Activated CD8-positive, alpha-beta T cell treated with anti-CD3 and anti-CD28 coated beads, Interleukin-2, amount 10 ng/mL, durations not matched to agents 7 days and 5 days (primary cell): ENCODE measurements at places on chromosomes 7 and 10.

GRCh38 chr10:91709394-91709798, 76.5 kb upstream of the PPP1R3C start:
- no peak for DNase-seq

- no peak for DNase-seq
Measured at GRCh38 chr10:96268341-96268909, 2.9 kb downstream of the BLNK start.

DNA sequence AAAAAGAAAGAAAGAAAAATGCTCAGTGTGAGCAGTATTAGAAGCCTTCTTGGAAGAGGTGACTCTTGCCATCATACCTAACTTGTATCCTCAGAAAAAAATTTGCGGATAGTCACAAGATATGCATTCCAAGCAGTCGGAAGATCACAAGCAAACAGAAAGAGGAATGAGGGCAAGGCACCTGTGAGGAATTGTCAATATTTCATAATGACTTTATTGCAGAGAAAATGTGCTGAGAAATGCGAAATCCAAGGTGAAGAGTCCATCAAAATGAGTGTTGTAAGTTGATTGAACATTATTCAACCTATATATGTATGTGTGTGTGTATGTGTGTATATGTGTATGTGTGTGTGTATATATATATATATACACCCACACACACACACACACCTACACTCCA, 1624.7 kb upstream of the LRRTM3 start:
- DNase-seq: no peak

GRCh38 chr7:2175091-2175490, 57.7 kb downstream of the MAD1L1 start:
- DNase-seq: no peak

DNA sequence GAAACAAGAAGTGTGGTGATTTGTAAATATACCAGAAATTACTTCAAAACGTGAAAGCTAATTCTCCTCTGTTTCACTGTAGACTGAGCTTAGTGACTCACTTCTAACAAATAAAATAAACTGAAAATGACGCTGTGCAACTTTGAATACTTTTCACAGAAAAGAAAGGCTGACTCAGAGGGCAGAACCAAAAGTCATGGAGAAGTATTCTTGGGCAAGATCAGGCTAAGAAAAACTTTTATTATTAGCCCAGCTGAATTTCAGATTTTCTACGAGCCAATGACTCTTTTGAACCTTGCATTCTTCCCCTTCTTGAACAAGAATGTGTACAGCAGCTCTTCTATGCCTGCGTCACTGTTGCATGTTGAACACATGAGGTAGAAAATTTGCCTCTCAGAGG, 527.3 kb upstream of the GHITM start:
- DNase-seq: no peak

DNA sequence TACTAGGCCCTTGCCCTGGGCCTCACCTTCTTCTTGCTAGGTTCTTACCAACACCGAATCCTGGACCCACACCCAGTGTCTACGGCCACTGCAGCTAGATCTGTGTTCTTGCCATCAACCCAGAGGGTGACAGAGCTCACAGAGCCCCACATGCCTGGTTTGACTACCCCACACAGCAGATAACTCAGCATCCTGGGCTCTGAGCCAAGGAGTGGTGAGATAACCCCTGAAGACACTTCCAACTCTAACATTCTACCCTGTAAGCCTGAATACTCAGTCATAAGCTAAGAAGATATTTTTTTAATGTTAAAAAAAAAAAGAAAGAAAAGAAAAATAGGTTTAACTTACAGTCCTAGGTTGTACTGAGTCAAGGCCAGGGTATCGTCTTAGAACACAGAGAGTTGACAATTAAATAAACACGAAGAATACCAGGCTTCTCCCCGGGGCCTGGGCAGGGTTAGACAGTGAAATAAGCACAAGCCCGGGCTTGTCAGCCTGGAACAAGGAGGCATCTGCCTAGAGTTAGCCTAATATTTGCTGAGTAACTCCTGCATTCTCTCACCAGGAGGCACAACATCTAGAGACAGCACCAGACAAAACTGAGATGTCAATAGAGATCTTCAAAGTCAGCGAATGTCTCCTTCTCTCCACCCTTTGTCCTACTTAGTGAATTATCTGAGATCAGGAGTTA, 556.5 kb upstream of the LRRN3 start:
- DNase-seq: no peak

GRCh38 chr10:77625379-77625778, 12.2 kb downstream of the KCNMA1 start:
- no peak for DNase-seq

GRCh38 chr10:8998751-8999150, 944.3 kb downstream of the GATA3 start:
- DNase-seq: no peak

- no peak for DNase-seq
Measured at GRCh38 chr10:61257136-61257535, 196.0 kb downstream of the TMEM26 start.

DNA sequence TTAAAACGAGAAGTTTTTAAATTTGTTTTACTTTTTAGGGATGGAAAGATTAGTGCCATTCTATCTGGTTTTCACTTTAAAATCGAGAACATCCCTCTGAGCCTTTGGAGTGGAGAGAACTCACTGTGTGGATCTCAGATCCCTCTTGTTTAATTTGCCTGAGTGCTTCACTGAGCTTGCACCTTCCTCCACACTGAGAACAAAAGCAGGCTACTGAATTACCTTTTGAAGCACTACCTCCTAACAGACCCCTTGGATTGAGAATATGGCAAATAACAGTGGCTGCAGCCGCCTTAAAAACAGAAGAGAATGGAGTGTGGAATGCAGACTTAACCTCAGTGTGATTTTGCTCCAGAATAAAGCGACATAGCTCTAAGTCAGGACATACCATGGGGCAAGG, 204.7 kb downstream of the CNTNAP2 start:
- DNase-seq: no peak
